H1 (cell line): ENCODE measurements at places on chromosomes 1 and 21.
A peak's percentile ranks its signal among the peaks of the same experiment; 100 is the strongest.

DNA sequence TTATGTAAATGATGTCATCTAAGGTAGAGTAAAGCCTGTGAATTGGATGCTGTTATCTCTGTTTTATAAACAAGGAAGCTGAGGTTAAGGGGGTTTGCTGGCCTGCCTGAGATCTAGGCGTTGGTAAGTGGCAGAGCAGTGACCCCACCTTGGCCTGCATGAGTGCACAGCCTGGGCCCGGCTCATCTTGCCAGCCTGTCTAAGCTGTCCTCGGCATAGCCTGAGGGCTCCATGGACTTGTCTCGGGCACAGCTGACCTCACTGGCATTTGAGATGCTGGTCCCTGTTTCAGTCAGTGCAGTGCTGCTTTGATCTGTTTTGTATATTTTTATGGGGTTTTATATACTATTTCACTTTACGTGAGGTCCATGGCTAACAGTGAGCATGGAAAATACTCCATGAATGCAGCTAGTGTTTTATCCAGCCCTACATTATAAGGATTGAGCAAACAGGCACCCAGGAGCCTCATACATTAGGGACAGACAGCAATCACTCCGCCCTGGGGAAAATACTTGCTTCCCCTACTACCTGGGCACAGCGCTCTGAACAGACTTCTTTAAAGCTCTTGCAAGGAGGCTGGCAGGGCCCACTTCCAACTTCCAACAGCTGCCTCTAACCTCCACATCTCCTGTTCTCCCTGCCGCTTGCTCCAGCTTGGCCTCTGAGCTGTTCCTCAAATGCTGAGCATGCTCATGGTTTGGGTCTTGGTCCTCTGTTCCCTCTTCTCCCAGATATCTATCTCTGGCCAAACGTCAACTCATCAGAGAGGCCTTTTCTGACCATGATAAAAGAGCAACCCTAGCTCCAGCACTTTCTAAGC is 150.6 kb upstream of the HMGB4 start:
- H3K36me3 ChIP-seq: peaks cover 10% of the 10 kb centered on the region; the same call in 1 of the 2 replicates
- no peaks in the 10 kb centered on the region for H3K27me3 ChIP-seq

GRCh38 chr21:45834026-45834715 is 147.4 kb upstream of the COL6A1 start:
- H3K4me3 ChIP-seq: no peak overlapping the region
- H3K27me3 ChIP-seq: no peaks in the 10 kb centered on the region
- no peaks in the 10 kb centered on the region for H3K4me1 ChIP-seq
- DNase-seq: no peak
- H3K36me3 ChIP-seq: no peaks in the 10 kb centered on the region

DNA sequence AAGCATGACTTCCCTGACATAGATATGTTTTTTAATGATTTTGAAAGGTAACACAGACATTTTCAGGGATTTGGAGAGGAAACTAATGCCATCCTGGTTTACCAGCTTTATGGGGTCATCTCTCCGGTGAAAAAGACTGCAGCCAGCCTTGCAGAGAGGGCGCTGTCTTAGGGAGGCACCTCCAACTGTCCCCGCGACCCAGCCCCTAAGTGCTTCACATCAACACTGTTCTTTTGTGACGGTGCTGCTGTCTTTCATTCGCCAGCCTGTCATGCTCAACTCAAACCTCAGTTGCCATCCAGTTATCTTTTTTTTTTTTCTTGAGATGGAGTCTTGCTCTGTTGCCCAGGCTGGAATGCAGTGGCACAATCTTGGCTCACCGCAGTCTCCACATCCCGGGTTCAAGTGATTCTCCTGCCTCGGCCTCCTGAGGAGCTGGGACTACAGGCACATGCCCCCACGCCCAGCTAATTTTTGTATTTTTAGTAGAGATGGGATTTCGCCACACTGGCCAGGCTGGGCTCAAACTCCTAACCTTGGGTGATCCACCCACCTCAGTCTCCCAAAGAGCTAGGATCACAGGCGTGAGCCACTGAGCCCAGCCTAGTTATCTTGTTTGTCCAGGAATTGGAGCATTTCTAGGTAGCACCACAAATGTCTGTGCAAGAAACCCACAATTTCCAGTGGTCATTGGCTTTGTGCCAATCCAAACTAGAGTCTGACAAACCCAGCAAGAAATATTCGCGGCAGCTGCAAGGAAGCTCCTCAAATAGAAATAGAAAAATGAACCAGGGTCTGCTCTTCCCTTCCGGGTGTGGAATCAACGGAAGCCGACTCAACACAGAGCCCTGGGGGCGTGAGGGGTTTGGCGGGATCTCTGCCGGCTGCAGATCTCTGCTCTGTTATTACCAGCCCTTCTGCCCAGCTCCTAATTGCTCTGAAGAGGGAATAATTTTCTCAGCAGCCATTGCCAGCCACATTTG is 24.2 kb downstream of the PDE9A start:
- H3K4me1 ChIP-seq: peaks cover 2% of the 10 kb centered on the region; the same call in 1 of the 2 replicates
- H3K4me3 ChIP-seq: no peak overlapping the region
- no peak for DNase-seq
- no peak overlapping the region for H3K27ac ChIP-seq

- peak; percentile 91 for DNase-seq
- peaks cover 8% of the 10 kb centered on the region for H3K4me1 ChIP-seq
- H3K4me3 ChIP-seq: no peak overlapping the region
Measured at GRCh38 chr1:41513383-41513735, 28.9 kb upstream of the EDN2 start.

DNA sequence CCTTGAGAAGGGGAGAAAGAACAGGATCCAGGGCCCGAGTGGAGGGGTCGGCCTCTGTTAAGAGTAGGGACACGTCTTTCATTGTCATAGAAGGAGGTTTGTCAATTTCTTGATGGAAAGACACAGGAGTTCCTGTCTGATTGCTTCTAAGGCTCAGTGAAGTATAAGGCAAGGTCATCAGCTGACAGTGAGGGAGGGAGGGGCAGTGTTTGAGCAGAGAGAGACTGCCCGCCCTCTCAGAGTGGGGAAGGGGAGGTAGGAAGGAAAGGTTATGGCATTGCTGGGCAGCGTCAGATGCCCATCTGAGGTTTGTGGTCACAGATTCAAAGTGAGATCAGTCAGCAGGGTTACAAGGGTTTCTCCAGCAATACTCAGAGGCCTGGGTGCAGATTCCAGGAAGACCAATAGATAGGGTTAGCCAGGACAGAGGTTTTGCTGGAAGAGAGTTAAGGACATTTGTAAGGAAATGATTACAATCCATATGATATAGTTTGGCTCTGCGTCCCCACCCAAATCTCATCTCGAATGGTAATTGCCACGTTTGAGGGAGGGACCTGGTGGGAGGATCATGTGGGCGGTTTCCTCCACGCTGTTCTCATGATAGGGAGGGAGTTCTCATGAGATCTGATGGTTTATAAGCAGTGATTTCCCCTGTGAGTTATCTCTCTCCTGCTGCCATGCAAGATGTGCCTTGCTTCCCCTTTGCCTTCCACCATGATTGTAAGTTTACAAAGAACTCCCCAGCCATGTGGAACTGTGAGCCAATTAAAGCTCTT is 127.2 kb upstream of the GJB5 start:
- no peaks in the 10 kb centered on the region for H3K27me3 ChIP-seq
- H3K4me1 ChIP-seq: peaks cover 6% of the 10 kb centered on the region
- no peak overlapping the region for H3K4me3 ChIP-seq

DNA sequence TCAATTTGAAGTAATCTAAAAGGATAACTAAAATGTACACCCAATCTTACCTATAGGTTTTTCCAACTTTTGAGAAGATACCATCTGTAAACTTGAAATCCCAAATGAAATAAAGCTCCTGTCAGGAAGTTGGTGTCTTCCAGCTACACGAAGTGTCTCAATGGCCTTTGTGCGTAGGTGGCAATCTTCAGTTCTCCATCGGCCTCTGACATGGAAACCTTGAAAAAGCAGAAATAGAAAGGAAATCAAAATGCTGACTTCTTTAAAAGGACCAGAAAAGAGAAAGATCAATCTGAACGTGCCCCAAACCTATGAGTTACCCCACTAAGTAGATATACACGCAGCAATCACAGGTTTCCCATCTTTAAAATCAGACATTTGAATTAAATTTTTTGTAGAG is 10.0 kb downstream of the MKNK1 start:
- H3K36me3 ChIP-seq: no peaks in the 10 kb centered on the region
- no peak overlapping the region for H3K27ac ChIP-seq
- DNase-seq: no peak
- no peak overlapping the region for H3K4me3 ChIP-seq

GRCh38 chr1:183318433-183318832 is 99.7 kb downstream of the NMNAT2 start:
- H3K4me1 ChIP-seq: peaks cover 2% of the 10 kb centered on the region; the same call in 1 of the 2 replicates
- H3K27ac ChIP-seq: no peak overlapping the region
- H3K4me3 ChIP-seq: no peak overlapping the region
- no peak for DNase-seq
- H3K27me3 ChIP-seq: no peaks in the 10 kb centered on the region

GRCh38 chr1:19685994-19686393 is 21.3 kb downstream of the HTR6 start:
- no peak overlapping the region for H3K27ac ChIP-seq
- no peak for DNase-seq
- H3K4me1 ChIP-seq: peaks cover 13% of the 10 kb centered on the region
- H3K4me3 ChIP-seq: no peak overlapping the region
- no peaks in the 10 kb centered on the region for H3K36me3 ChIP-seq

GRCh38 chr1:193856261-193856660 is 669.8 kb upstream of the B3GALT2 start:
- H3K27ac ChIP-seq: no peak overlapping the region
- no peaks in the 10 kb centered on the region for H3K4me1 ChIP-seq
- H3K27me3 ChIP-seq: no peaks in the 10 kb centered on the region
- no peak overlapping the region for H3K4me3 ChIP-seq
- no peak for DNase-seq

GRCh38 chr1:210624722-210625121 is 296.0 kb downstream of the HHAT start:
- no peaks in the 10 kb centered on the region for H3K36me3 ChIP-seq
- H3K4me3 ChIP-seq: no peak overlapping the region
- DNase-seq: no peak

DNA sequence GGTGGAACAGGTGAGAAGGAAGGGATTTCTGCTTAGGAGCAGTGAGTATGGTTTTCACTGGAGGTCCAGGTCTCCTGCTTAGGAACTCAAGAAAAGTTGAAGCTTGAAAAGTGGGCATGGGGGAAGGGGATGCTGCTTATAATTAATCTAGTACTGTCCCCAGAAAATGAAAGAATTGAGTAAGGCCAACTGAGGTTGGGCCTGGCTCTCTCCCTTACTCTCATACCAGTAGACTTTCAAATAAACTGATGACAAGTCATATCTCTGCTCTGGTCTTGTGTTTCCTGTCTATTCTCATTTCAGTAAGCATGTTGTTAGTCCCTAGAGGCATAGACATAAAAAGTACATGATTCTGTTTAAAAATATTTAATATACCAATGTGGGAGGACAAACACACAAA is 26.4 kb downstream of the CD48 start:
- H3K4me1 ChIP-seq: no peaks in the 10 kb centered on the region
- H3K27ac ChIP-seq: no peak overlapping the region
- H3K36me3 ChIP-seq: no peaks in the 10 kb centered on the region

DNA sequence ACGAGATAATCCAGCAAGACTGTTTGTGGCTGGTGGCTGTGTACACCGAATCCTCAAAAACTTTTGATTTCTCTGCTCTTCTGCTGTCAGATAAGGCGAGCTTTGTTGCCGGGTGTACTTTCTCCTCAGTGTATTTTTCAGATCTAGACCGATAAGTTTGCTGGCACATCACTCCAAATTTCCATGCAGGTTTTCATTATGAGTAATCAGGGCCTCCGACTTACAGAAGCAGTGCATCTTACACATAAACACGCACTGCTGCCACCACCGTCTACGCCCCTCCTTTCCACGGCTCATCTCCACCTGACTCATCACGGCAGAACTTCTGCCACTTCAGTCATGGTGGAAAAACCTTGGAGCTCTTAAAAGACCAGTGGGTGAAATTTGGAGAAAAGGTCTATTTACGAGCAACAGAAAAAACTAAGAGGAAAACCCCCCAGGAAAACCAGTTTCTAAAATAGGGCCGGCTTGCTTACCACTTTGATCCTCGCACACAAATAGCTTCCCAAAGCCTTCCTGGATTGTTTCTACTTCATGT is 7.7 kb downstream of the ZBTB21 start:
- H3K27ac ChIP-seq: no peak overlapping the region
- peaks cover 15% of the 10 kb centered on the region for H3K36me3 ChIP-seq
- no peaks in the 10 kb centered on the region for H3K27me3 ChIP-seq
- no peaks in the 10 kb centered on the region for H3K4me1 ChIP-seq
- no peak for DNase-seq

- DNase-seq: no peak
- H3K27ac ChIP-seq: no peak overlapping the region
- no peak overlapping the region for H3K4me3 ChIP-seq
- H3K36me3 ChIP-seq: no peaks in the 10 kb centered on the region
- peaks cover under 1% of the 10 kb centered on the region; the same call in 1 of the 2 replicates for H3K4me1 ChIP-seq
- H3K27me3 ChIP-seq: no peaks in the 10 kb centered on the region
Measured at GRCh38 chr21:17539323-17539722, 26.5 kb downstream of the CXADR start.

GRCh38 chr1:26025517-26025916 is 3.9 kb downstream of the EXTL1 start:
- no peaks in the 10 kb centered on the region for H3K36me3 ChIP-seq
- no peaks in the 10 kb centered on the region for H3K4me1 ChIP-seq
- DNase-seq: no peak
- no peak overlapping the region for H3K4me3 ChIP-seq
- no peak overlapping the region for H3K27ac ChIP-seq

GRCh38 chr1:197210426-197210825 is 57.6 kb upstream of the CRB1 start:
- H3K4me3 ChIP-seq: no peak overlapping the region
- H3K27me3 ChIP-seq: no peaks in the 10 kb centered on the region
- no peaks in the 10 kb centered on the region for H3K4me1 ChIP-seq
- H3K27ac ChIP-seq: no peak overlapping the region

DNA sequence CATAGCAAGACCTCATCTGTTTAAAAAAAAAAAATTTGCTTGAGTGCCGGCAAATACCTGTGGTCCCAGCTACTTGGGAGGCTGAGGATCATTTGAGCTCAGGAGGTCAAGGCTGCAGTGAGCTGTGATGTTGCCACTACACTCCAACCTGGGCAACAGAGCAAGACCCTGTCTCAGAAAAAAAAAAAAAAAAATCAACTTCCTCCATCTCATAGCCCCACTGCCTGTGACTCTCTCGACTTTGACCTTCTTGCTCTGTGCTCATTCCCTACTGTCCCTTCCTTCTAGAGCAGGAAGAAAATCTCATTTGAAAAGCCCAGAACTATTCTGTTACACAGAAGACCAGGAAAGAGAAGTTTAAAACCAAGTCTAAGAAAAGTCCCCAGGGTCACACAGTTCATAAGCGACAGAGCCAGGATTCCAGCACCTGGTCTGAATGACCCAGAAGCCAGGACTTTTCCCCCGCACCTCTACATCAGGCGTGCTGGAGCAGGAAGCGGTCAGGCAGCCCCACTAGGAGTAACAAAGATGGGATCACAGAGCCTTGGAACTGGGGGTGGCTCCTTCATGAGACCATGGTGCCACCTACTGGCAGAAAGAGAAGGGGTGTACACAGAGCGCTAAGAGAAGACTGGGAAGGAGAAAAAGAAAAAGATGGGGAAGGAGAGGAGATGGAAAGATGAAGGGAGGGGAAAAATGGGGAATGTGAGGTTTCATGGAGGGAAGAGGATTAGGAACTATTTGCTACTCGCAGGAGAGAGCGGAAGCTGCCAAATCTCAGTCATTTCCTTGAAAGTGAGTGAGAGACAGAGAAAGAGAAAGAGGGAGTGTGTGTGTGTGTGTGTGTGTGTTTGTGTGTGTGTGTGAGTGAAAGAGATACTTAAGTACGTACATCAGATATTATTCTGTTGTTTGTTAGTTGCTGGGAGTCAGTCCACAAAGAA is 3.1 kb upstream of the P3R3URF start:
- peak; percentile 85 for DNase-seq
- H3K4me3 ChIP-seq: no peak overlapping the region
- no peaks in the 10 kb centered on the region for H3K27me3 ChIP-seq
- H3K4me1 ChIP-seq: peaks cover 6% of the 10 kb centered on the region
- no peak overlapping the region for H3K27ac ChIP-seq
